ENCODE measurements at places on chromosomes 1 and 21.
A peak's percentile ranks its signal among the peaks of the same experiment; 100 is the strongest.

DNA sequence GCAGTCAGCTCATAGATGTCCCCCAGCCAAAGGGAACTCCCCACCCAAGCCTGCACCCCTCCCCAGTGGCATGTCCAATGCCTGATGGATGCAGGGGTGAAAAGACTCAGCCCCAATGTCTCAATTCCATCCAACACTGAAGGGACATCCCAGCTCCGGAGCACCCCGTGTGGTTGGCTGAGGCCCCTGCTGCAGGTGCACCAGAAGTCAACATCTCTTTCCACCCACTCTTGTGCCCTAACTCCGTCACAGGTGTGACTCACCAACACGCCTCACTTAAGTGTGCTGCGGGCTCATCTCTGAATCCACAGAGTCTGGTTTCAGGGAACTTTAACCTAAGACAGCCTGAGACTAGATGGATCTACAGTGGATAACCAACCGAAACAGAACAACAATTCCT lies 40.9 kb upstream of the ZBTB18 start:
- DNase-seq: no peak

DNA sequence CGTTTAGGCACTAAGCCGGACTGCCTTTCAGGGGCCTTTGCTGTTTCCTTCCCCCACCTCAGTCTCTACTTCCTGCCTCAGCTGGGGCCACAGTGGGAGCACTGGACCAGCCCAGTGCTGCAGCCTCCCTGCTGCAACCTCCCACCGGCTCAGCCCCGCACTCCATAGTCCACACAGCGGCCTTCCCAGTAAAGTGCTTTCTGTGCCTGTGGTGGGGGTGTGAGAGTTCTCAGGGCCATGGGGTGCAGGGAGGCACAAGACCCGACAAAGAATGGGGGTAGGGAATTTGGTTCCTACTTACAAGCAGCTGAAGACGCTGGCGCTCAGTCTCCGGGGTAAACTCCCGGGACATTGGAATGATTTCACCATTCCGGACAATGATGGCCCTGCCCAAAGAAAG lies 3.5 kb downstream of the PPM1J start:
- no peak for DNase-seq

- no peak for DNase-seq
Observed at GRCh38 chr1:75643460-75643859, 32.5 kb upstream of the SLC44A5 start.

DNA sequence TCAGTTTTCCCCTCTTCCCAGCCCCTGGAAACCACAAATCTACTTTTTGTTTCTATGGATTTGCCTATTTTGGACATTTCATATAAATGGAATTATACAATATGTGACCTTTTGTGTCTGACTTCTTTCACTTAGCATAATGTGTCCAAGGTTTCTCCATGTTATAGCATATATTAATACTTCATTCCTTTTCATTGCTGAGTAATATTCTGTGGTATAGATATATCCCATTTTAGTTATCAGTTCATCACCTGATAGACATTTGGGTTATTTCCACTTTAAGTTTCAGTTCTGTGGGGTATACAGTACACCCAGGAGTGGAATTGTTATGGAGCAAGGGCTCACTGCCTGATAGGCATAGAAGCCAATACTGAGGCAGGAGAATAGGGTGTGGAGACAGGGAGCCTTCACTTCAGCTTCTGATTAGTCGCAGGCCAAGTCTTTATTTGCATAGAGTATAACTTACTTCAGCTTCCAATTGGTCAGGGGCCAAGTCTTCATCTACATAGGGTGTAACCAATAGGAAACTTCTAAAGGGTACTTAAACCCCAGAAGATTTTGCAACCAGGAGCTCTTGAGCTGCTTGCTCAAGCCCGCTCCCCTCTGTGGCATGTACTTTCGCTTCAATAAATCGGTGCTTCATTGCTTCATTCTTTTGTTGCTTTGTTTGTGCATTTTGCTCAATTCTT lies 8.3 kb upstream of the NVL start:
- DNase-seq: no peak

DNA sequence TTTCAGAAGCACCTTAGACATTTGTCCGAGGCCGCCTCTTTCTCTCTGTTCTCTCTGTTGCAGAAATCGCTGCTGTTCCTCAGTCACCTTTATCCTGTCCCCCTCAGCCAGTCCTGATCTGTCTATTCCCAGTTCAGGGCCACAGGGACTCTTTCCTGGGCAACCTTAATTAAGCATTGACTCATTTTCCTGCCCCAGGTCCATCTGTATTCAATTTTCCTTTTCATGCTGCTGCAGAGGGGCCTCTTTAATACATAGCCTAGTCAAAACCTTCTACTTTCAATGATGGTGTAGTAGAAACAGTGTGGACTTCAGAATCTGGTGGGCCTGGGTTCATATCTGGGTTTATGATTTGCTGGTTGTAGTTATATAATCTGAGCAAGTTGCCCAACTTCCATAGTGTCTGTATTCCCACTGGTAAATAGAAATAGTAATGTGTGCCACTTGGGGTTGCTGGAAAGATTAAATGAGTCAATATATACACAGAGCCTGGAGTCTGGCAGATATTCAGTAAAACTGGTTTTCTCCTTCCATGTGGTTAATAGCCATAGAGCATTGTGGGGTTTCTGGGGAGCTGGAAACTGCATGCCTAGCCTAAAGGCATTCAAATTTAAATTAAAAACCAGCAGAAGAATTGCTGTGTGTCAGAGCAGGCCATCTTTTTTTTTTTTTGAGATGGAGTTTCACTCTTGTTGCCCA lies 4.5 kb downstream of the TRAF5 start:
- DNase-seq: peak; percentile 62

DNA sequence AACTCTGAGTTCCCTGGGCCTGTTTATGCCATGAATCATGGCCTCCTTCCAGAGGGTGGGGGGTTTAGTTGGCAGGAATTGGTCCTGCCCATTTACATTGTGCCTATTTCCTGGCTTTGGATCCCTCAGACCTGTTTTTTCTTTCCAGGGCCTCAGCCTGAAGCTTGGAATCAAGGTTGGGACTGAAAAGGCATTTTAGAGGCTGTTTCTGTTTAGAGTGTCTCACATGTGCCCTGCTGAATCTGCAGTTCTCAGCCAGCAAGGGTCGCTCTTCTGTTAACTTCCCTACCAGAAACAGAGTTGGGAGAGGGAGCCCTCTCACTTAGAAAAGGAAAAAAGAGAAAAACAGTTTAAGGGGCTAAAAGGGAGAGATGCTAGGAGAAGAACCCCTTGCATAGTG lies 191.1 kb downstream of the PTPRC start:
- DNase-seq: peak; percentile 23

- no peak for DNase-seq
Observed at GRCh38 chr1:155527677-155528076, 34.9 kb downstream of the ASH1L start.

- peak; percentile 24 for DNase-seq
Observed at GRCh38 chr1:45952072-45952471, 148.7 kb downstream of the MAST2 start.

DNA sequence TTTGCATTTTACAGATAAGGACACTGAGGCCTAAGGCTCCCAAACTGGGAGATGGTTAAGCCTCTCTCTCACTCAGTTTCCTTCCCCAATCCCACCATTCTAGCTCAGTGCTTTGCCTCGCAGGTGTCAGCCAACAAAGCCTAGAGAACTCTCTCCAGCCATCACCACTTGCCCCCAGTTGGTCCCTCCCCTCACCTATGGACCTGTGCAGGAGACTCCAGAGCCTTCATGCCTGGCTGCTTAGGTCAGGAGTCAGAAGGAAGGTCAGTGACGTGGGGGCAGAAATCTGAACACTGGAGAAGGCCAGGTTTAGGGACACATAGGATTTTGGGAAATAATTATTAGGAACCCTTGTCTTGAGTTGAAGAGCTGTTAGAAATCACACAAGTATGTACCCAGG lies 295.3 kb downstream of the PTPRU start:
- no peak for DNase-seq

- no peak for DNase-seq
Observed at GRCh38 chr21:30083225-30083945, 83.2 kb downstream of the CLDN17 start.
